ENCODE measurements at places on chromosomes 4 and X.

DNA sequence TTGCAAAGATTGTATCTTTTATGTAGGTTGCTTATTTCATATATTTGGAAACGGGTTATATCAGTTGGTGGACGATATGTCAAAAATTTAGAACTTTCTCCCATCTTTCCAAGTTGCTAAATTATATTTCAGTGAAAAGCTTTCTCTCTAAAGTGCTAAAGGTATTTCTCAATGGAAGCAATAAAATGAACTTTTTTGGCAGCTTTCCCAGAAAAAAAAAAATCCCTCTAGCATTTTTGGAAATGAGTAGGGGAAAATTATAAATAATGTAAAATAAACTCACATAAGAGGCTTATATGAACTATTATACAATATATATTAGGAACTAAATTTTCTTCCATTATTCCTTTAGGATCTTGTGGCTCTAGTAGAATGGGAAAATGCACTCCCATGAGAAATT lies 152.2 kb downstream of the GRID2 start:
- DNase-seq = no peak

DNA sequence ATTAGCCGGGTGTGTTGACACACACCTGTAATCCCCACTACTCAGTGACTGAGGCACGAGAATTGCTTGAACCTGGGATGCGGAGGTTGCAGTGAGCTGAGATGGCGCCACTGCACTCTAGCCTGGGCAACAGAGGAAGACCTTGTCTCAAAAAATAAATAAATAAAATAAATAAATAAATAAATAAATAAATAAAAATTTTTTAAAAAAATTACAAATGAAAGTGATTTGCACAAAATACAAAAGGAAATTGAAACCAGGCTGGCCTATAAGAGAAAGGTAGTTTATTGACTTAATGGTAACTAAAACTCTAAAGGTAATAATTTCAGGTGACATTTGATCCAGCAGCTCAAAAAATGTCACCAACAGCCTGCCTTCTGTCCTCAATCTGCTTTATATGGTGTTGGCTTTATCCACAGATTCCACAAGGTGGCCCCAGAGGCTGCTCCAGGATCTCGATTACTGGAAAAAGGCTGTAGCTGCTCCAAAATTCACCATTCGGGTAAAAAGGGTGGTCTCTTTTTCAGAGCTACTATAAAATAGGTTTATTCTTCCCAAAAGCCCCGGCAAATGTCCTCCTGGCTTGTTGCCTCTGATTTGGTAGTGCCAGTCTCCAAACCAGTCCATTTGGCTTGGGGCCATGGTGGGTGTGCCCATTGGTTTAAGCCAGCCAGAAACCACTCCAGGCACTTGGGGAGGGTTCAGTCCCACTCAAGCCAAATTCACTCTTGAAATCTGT lies 61.4 kb upstream of the TRIM2 start:
- DNase-seq = peak; percentile 90

DNA sequence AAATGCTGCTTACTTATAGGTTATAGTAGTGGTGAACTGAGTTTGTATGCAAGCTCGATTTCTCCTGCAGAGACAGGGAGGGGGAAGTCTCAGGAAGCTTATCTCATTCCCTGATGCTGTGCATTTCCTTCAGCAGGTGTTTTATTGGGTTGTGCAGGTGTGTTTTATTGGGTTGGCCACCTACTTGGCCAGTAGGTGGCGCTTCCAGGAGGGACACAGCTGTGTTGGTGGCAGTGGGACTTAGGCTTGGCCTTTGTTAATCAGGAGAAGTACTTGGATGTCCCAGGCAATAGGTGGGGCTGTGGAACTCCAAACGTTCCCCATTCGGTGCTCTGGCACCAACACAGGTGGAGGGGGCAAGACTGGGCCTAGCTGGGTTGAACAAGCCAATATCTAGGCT lies 196.0 kb upstream of the DCAF8L1 start:
- no peak for DNase-seq

GRCh38 chrX:27008486-27008885 lies 454.7 kb downstream of the PPP4R3C start:
- peak; percentile 1 for DNase-seq

- no peak for DNase-seq
Observed at GRCh38 chr4:115973768-115974167, 860.3 kb upstream of the NDST4 start.

DNA sequence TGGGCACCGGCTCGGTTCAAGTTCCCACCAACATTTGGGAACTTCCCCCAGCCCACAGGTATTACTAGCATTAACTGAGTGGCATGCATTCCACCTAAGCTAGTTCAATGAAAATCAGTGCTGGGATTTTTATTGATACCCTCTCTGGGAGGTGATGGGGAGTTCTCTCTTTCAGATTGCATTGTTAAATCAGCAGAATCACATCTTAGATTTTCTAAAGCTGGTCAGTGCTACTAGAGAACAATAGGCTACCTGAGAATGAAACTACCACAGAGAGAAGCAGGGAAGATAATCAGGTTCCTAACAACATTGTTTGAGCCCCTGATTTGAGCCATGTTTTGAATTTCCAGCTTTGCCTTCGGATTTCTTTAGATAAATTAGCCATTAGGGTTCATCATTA lies 16.0 kb downstream of the EPGN start:
- no peak for DNase-seq

GRCh38 chrX:1249101-1249887 lies 19.3 kb upstream of the CSF2RA start:
- DNase-seq = no peak

GRCh38 chr4:2083116-2083825 lies 24.1 kb downstream of the NAT8L start:
- no peak for DNase-seq
